ENCODE measurements at places on chromosomes 16 and 17.

DNA sequence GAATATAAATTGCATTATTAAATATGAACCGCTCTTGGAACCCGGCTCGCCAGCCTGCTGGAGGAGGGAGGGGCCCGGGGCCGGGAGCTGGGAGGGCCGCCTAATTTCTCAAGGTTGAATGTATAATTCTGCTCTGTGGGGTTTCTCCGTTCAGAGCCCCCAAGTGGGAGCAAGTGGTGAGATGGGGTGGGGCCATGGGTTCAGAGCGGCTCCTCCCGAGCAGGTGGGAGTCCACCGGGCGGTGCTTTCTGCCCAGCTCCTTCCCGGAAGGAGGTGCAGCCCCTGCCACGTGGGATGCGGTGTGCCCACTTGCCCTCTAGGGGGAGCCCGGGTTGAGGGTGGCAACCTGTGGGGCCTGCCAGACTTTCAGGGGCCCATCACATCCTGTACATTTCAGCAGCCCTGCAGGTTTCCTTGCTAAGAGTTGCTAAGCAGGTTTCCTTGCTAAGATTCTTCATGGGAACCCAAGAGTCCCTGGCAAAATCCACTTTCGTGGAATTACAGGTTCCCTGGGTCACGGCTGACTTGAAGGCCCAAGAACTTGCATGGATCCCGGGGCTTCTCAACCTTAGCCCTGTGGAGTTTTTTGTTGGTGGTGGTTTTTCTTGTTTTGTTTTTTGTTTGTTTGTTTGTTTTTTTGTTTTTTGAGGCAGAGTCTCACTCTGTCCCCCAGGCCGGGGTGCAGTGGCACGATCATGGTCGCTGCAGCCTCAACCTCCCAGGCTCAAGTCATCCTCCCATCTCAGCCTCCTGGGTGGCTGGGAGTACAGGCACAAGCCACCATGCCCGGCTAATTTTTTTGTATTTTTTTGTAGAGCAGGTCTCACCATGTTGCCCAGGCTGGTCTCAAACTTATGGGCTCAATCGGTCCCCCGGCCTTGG, 196.7 kb upstream of the GSE1 start:
- DNase-seq = peak; percentile 31

DNA sequence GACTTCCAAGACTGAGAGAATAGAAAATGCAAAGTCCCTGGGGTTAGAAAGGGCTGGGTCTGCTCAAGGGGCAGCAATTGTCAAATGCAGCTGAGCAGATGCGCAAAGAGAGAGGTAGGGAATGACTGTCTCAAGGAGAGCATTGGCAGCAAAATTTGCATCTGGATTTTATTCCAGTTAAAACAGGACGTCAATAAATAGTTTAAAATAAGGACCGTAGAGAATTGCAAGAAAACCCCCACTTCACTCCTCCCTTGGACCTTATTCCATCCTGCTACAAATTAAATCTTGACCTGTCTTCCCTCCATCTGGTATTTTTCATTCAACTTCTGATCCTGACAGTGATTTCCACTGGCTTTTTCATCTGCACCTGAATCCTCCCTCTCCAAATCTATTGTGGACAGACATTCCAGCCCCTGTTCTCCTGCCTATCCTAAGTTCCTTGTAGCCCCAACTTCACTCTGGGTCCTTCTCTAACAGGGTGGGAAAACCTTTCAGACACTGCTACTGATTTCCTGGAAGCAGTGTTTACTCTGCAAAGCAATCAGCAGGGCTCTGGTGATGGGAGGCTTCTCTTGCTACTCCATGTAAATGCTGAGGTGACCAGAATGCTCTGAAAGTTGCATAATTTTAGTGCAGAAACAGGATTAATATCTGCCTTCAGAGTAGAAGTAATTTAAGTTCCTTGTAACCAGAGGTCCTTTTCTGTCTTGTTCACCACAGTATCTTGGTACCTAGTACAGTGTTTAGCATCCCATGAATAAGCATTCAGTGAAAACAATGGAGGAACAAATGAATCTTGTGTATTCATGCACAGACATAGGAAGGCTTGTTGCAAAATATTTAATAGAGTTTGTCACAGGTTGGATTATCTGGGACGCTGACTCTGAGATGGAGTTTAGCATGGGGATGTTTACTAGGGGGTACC, 79.2 kb downstream of the CDH11 start:
- DNase-seq = no peak

- DNase-seq = no peak
Observed at GRCh38 chr16:58186176-58186944, 11.5 kb downstream of the CSNK2A2 start.

DNA sequence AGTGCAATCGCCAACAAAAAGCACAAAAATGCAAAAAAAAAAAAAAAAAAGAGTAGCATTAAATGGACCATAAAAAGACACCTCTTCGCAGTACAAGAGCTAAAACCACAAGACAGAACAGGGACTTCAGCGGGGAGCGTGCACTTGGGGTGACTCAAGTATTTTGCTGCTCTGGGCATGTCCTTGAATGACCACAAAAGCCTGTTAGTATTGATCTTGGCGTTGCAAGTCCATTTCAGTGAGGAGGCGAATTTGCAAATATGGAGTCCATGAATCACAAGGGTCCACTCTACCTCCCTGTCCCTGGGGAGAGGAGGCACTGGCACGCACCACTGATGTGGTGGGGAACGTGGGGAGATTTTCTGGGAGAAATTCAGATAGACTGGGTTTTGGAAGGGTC, 78.9 kb downstream of the CNGB1 start:
- DNase-seq = no peak

DNA sequence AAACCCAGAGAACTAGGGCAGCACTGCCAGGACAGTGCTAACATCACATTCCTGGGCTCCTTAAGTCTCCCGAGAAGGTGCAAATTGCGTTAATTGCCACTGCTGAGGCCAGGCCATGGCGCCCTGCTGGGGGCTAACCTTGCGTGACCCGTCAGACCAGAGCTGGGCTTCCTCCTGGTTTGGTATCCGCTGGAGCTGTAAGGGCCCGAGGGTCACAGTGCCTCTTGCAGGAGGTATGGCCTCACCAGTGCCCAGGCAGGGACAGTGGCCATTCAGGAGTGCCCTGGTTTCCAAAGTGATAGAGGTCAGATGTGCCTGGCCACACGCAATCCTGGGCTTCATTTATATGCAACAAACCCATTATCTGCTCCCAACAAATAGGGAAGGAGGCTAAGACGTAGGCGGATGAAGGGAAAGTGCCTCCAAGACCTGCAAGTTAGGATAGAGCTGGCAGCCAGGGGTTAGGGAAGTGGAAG, 17.7 kb upstream of the ADCY9 start:
- DNase-seq = no peak

- peak; percentile 80 for DNase-seq
Observed at GRCh38 chr17:41549596-41550039, 21.5 kb upstream of the KRT19 start.

DNA sequence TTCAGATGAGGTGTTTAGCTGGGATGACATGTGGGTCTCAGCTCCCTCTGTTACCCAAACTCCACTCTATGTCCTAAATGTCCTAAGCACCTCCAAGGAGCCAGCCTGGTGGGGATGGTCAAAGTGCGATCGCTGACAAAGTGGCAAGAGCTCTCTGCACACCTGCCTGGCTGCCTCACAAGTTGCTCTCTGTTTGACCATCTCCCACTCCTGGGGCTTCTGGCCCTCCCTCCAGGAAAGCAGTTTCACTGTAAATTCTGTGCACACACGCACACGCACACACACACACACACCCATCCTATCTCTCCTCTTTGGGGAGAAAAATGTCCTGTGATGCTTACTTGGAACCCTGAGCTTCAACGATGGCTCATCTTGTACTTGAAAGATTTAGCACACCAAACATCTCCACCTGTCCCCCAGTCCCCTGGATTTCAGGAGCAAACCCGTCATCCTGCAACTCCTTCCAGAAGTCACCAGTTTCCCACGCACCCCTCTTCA, 1.7 kb downstream of the PITPNA start:
- DNase-seq = no peak

- DNase-seq = no peak
Observed at GRCh38 chr17:49667854-49668253, 10.0 kb downstream of the SPOP start.

- DNase-seq = no peak
Observed at GRCh38 chr17:28407974-28408306, 1.9 kb upstream of the SLC46A1 start.

- no peak for DNase-seq
Observed at GRCh38 chr17:57910462-57911420, 44.5 kb downstream of the CUEDC1 start.

DNA sequence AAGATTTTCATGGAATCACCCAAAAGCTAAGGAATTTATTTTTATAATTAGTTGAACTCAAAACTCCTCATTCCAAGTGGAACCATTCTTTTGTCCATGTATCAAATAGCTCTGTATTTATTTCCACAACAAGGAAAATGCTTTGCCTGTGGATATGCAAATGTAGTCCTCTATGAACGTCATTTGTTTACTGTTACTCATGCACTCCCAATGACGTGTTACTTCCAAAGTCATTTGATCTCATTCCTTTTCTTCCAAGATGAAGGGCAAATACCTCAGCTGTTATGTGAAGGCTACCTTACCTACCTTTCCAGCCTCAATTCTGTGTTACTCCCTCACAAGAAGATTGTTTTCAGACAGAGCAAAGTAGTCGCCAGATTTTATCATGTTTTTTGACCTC, 83.7 kb downstream of the ITFG1 start:
- no peak for DNase-seq

- no peak for DNase-seq
Observed at GRCh38 chr16:729768-730665, 3.1 kb downstream of the HAGHL start.

DNA sequence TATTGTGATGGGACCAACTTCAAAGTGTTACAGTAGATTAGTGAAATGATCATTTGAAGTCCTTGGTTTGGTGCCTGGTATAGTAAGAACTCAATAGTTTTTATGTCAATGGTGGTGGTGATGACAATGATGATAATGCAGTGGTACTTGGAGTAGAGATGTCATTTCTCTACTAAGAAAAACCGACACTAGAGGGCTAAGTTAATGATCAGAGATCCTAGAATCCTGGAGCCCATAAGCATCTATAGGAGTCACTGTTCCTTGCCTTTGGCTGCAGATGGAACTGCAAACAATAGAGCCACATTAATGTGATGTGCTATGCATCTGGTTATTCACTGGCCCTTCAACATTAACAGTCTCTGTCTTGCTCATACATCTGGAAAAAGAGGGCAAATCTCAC, 103.8 kb downstream of the ANKFN1 start:
- DNase-seq = no peak

- DNase-seq = no peak
Observed at GRCh38 chr16:15803618-15804017, 53.2 kb downstream of the MYH11 start.

GRCh38 chr17:35152421-35153140, 5.0 kb downstream of the UNC45B start:
- DNase-seq = no peak

- no peak for DNase-seq
Observed at GRCh38 chr16:89050868-89051311, 42.8 kb upstream of the ACSF3 start.

- peak; percentile 11 for DNase-seq
Observed at GRCh38 chr16:49116873-49117272, 164.8 kb downstream of the CBLN1 start.

DNA sequence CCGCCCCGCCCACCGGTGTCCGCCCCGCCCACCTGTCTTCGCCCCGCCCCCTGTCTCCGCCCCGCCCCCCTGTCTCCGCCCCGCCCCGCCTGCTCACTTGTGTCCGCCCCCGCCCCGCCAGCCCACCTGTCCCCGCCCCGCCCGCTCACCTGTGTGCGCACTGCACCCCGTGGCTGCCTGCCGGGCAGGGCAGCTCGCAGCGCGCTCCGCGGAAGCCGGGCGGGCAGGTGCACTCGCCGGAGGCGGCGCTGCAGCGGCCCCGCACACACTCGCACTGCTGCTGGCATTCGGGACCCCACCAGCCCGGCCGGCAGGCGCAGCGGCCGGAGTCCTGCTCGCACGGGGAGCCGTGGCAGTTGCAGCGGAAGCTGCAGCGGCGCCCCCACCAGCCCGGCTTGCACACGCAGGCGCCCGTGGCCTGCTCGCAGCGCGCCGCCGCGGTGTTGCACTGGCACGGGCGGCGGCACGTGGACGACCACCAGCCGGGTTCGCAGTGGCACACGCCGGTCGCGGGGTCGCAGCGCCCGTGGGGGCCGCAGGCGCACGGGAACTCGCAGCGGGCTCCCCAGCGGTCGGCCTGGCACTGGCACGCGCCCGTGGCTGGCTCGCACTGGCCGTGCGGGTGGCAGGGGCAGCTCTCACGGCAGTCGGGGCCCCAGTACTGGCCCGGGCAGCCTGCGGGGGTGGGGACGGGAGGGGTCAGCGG, 2.1 kb downstream of the SCARF1 start:
- DNase-seq = peak; percentile 61

- DNase-seq = no peak
Observed at GRCh38 chr17:74130841-74131240, 72.6 kb upstream of the RPL38 start.

DNA sequence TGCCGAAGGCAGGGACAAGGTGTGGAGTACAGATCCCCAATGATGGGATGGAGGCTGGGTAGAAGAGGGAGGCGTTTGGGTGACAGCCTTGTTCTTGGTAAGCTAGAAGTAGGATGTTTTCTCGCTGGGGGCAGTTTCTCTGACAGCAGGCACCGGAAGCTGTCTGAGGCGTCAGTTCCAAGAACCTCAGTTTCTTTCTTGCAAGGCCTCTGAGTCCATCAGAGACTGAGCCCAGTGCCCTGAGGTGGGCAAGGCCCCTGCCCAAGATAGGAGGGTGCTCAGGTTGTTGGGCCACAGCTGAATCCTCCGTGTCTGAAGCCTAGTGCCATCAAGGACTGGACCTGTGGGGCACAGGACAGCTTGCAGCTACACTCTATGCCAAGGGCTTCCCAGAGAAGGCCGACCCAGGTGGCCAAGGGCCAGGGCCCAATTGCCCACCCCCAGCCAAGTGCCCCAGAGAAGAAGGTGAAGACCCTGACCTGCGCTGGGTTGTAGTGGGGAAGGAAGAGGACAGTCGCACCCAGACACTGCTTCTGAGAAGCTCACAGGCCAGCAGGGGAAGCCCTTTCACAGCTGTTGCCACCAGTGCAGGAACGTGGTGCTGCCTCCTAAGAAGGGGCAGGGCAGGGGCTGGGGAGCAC, 13.1 kb downstream of the CYB5D2 start:
- no peak for DNase-seq

DNA sequence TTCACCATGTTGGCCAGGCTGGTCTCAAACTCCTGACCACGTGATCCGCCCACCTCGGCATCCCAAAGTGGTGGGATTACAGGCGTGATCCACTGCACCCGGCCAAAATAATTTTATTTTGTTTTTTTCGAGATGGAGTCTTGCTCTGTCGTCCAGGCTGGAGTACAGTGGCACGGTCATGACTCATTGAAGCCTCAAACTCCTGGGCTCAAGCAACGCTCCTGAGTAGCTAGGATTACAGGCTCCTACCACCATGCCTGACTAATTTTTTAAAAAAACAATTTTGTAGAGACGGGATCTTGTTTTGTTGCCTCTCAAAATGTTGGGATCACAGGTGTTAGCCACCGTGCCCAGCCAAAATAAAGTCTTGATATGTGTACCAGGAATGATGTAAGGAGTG, 2.4 kb upstream of the TTLL6 start:
- DNase-seq = no peak

GRCh38 chr16:70253291-70254106, 1.8 kb upstream of the EXOSC6 start:
- DNase-seq = no peak

- DNase-seq = no peak
Observed at GRCh38 chr17:17818088-17818526, 18.7 kb downstream of the SREBF1 start.

GRCh38 chr17:43907425-43907981, at the start of gene MPP2:
Gene MPP2, minus strand, starts transcription at chr17:43907536. Its CDS starts 3,076 bp downstream, at chr17:43904460.
- no peak for DNase-seq

All from LoVo (cell line).